ENCODE measurements at places on chromosomes 13 and 19.

- no peak for DNase-seq
Observed at GRCh38 chr19:10896851-10897526, 25.6 kb downstream of the CARM1 start.

DNA sequence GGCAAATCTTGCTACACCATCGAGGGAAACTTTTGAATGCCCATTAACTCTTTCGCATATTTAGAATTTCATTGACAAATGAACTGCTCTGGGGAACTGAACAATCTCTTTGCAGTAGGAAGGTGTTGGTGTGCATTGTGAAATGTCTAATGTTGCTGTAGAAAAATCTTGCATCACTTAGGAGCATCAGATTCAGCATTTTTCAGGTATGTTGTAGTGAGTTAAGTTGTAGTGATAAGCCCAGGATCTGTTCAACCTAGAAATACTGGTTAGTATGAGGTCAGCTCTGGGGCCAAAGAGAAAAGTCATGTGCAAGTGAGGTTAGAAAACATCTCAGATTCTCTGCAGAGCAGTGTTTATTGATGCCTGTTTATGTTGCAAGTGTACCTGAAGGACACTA, 4.1 kb downstream of the FRY start:
- DNase-seq, result no peak

- DNase-seq, result no peak
Observed at GRCh38 chr13:102812611-102813287, 13.8 kb downstream of the BIVM start.

GRCh38 chr19:39080431-39080830, 3.7 kb upstream of the ACP7 start:
- DNase-seq, result no peak

DNA sequence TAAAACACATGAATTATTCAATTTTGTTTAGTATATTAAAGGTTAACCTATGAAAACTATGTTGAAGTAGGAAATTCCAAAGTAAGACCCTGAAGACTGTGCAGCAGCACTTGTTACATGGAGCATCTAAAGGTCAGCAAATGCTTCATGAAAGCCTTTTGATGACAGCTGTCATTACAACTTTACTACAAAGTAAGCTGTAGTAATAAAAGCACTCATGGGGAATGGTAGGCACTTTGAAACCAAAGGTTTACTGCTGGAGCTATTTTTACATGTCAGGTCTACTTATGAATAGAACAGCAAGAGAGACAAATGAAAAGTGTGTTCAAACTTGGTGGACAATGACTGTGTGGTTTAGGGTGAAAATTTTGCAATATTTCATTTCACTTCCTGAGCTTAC, 672.5 kb upstream of the PCDH20 start:
- no peak for DNase-seq

DNA sequence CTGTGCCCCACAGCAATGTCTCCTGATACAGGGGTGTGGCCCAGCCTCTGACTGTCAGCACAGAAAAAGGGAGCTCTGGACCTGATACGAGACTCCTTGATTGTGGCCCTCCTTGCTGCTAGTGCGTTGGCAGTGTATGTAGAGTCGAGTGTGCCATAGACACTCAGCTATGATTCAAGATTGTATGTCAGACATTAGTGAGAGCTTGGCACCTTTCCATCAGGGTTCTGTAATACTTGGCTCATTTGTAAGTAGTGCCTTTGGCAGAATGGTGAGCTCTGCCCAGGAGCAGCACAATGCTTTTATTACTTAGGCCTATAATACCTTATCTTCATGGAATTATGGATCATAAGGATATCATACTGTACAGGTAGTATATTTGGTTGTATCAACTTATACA, 83.4 kb downstream of the ATP8A2 start:
- peak; percentile 60 for DNase-seq

- peak; percentile 10 for DNase-seq
Observed at GRCh38 chr13:46211116-46211482, 629 bp upstream of the LRRC63 start.

DNA sequence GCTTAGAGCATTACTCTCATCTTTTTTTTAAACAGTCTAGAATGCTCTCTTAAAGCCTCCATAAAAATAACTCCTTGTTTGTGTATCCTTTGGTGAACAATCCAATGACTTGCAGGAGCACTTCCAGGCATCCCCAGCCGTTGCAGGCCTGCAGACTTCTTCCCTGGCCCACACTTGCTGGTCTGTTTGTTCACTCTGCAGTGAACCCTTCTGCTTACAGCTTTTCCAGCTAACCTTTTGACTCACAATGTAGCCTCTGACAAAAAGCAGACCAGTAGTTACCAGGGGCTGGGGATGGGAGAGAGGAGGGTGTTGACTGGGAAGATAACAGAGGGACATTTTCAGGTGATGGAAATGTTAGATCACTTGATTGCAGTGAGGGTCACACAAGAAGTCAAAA, 9.1 kb downstream of the GPR42 start:
- no peak for DNase-seq

DNA sequence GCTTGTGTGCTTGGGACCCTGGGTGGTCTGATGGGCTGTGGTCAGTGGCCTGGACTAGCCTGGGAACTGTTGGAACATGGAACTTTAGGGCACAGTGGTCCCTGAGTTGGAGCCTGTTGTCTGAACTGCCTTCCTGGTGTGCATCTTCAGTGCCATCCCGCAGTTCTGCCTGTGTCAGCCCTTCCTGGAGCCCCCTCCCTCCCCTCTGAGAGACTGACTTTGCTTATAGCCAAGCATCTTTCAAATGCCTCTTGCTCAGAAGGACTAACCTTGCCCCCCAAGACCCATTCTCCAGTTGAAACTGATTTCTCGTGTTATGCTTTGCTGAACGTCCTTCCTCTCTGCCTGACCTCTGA, 14.3 kb downstream of the MAU2 start:
- no peak for DNase-seq

- no peak for DNase-seq
Observed at GRCh38 chr19:50723069-50723468, at the start of gene CLEC11A. CLEC11A (plus strand) TSS chr19:50723364; CDS start chr19:50723526, 162 bp downstream.

DNA sequence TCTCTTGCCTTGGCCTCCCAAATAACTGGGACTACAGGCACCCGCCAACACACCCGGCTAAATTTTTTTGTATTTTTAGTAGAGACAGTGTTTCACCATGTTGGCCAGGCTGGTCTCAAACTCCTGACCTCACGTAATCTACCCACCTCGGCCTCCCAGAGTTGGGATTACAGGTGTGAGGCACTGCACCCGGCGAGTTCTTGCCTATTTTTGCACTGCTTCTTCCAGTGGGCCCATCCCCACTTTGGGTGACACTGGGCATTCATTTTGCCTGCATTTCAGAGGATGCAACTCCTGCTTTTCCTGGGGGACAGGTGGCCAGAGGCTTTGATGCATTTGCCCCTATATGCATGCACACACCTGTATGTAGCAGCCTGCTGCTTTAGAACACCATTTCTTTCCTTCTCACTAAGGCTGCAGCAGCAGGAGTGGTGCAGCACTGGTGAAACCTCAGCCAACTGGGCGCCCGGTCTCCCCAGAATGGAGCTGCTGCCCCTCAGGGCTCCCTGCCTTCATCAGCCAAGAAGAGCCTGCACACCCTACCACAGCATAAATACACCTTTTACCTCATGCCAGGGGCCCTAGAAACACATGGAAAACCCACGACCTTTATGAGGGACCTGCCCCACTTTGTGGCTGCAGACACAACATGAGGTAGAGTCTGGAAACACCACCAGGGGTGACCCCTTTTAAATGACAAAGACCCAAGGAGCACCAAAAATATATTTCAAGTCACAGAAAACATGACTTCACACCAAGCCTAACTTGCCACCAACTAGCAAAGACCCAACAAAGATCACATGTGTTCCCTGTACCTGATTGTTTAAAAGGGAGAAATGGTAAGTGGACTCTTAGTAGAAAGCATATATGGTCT, 36.8 kb upstream of the POP4 start:
- DNase-seq, result no peak
